NCI-H345 (cell line): ENCODE measurements at places on chromosomes 1 and 21.

- DNase-seq, result no peak
These were observed 28.9 kb downstream of the EPHX1 start for GRCh38 chr1:225838793-225839192.

DNA sequence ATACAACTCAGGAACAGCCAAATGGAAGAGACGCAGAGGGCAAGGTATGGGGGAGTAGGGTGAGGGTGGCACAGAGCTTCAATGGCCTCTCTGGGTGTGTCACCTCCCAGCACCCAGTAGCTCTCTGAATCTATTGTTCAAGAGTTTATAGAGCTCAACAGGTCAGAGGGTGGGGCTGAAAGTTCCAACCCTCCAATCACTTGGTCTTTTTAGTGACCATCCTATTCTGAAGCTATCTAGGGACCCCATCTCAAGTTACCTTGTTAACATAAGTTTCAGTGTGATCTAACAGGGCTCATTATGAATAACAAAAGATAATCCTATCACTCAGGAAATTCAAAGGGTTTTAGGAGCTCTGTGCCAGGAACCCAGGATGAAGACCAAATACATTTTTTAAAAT, 31.2 kb upstream of the ZNF697 start:
- no peak for DNase-seq

DNA sequence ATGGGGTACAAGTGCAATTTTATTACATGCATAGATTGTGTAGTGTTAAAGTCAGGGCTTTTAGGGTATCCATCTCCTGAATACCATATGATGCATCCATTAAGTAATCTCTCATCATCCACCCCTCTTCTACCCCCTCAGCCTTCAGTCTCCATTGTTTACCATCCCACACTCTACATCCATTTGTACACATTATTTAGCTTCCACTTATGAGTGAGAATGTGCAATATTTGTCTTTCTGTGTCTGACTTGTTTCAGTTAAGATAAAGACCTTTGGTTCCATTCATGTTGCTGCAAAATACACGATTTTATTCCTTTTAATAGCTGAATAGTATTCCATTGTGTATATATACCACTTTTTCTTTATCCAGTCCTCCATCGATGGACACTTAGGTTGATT, 222.5 kb upstream of the USP24 start:
- DNase-seq, result no peak

DNA sequence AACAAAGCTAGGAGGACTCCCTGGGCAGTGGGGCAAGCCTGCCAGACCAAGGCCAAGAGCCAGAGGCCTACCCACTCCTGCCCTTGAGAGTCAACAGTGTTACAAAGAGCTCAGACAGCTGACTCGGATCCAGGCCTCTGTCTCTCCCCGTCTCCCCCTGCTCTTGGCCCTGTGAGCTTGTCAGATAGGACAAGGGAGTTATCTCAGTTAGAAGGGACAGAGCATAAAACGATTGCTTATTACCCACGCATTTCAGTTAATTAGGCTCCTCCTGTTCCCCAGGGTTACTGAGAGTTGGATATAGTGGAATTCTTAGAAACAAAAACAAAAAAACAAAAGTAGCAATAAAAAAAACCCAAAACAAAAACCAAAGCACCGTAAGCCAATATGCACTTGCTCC, 1.3 kb downstream of the SLC41A1 start:
- no peak for DNase-seq

- DNase-seq, result no peak
These were observed 46.6 kb downstream of the RGS7 start for GRCh38 chr1:241310451-241310850.

- no peak for DNase-seq
These were observed 139.7 kb downstream of the ROR1 start for GRCh38 chr1:63913533-63913932.

- no peak for DNase-seq
These were observed 7.4 kb downstream of the PTPRF start for GRCh38 chr1:43538143-43538487.

- no peak for DNase-seq
These were observed 59.5 kb upstream of the TLR5 start for GRCh38 chr1:223202376-223203033.

DNA sequence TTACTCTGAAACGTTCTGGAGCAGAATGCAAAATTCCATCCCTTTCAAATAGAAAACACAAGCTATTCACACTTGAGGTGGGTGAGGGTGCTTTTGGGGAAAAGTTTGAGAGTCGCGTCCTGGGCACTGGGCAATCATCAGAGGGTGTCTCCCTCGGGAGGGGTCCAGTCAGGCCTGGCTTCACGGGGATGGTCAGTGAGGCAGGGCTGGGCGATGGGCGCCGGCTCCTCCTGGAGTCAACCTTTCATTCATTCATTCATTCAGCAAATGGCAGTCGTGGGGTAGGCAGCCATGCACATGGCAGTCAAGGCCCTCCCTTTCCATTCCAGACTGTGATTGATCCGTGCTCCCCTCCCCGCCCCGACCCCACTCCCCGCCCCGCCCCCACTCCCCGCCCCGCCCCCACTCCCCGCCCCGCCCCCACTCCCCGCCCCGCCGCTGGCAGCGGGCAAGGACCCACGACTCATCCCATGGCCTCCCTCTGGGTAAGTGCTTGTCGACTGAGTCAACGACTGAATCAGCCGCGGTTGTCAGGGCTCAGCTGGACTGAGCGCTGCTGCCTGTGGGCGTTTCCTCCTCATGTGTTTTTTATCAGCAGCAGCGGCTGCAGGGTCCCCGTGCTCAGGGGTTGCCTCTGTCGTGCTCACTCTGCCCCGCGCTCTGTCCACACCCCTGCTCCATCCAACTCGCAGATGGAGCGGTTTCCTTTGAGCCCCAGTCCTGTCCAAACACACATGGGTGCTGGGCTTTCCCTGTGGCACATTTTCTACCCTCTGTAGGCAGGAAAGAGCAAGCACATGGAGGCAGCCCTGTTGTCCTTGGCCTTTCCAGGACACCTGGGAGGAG, 12.5 kb upstream of the SPSB1 start:
- peak; percentile 5 for DNase-seq

- DNase-seq, result no peak
These were observed 24.7 kb downstream of the STX6 start for GRCh38 chr1:180997843-180998504.

DNA sequence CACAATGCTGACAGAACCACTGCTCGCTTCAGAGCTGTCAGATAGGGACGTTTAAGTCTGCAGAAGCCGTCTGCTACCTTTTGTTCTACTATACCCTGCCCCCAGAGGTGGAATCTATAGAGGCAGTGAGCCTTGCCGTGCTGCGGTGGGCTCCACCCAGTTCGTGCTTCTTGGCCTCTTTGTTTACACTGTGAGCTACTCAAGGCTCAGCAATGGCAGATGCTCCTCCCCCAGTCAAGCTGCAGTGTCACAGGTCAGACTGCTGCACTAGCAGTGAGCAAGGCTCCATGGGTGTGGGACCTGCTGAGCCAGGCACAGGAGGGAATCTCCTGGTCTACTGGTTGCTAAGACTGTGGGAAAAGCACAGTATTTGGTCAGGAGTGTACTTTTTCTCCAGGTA, 47.1 kb downstream of the LEPR start:
- peak; percentile 74 for DNase-seq

DNA sequence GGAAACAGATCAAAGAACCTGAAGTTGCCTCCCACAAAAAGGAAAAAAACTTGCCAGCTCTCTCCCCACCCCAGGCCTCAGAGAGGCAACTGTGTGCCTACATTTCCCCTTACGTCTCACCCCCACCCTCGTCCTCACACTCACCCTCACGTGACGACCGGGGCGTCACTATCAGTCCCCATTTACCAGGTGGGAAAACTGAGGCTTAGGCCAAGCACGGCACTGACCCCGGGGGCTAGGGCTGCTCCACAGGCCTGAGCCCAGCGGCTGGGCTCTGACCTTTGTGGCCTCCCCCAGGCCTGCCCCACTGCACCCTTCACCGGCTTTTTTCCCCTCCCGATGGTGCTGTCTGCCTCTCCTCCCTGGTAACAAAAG, 51.5 kb upstream of the RUNX3 start:
- DNase-seq, result no peak

DNA sequence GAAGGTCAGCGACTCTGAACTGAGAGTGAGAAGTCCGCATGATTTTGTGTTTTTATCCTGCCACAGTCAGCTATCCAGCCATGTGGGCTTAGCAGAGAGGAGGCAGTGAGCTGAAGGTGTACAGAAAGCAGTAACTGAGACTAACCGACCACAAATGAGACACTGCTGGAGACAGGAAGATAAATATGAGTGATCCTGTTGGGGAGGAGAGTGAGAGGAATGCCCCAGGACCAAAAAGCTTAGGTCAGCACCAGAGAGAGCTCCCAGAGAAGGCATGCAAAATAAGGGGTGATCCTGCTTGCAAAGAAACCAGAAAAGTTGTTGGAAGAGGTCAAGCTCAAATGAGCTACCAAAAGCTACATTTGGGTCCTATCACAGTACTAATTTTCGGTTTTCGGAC, 63.7 kb downstream of the HLCS start:
- no peak for DNase-seq

DNA sequence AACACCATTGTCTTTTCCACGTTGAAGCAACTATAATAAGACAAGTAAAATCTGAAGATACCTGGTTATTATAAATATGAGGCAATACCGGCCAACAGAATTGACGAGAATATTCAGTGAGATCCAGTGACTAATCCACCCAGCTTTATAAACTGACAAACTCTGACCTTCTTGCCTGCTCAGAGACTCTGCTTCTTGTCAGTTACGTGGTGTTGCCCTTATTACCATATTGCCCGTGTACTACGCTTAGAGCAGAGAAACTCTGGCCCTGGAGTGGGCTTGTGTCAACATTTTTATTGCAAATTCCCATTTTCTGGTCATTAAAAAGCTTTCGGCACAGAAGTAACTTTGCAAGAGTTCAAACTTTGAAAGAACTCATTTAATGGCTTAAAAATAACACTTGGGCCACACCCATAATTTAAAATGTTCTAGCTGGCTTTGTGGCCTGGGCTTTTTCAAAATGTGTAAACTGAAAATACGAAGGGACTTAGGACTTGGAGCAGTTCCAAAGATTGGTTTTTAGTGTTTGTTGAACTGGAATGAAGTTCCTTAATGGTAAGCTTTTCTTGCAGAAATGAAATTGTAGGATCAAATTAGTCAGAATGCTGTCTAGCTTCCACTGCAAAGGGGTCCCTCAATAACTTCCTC, 266.2 kb downstream of the LMO4 start:
- no peak for DNase-seq

- no peak for DNase-seq
These were observed 2.7 kb downstream of the GLIS1 start for GRCh38 chr1:53736290-53736689.

- no peak for DNase-seq
These were observed 95.9 kb downstream of the XCL2 start for GRCh38 chr1:168447871-168448270.

DNA sequence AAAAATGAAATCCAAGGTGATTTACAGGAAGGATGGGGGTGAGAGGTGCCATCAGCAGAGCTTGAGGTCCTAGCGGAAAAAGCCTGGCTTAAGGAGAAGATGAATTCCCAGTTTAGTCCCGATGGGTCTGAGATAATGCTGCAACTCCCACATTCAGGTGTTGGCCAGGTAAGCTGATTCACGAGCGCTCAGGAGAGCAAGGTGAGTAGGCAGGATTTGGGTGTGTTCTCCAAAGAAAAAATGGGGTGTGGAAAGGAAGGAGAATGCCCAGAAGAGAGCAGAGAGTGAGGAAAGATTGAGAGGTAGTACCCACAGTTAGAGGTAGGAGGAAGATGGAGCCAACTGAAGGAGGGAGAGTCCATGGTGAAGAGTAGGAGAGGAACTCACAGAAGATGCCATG, 12.5 kb downstream of the RIMS3 start:
- DNase-seq, result no peak

- DNase-seq, result peak; percentile 37
These were observed 46.6 kb upstream of the GPR37L1 start for GRCh38 chr1:202076050-202076511.

GRCh38 chr1:13699936-13700520, at the start of gene PRDM2:
Gene PRDM2, plus strand, starts transcription at chr1:13700188. Its CDS starts 15,418 bp downstream, at chr1:13715606.
- peak; percentile 51 for DNase-seq

DNA sequence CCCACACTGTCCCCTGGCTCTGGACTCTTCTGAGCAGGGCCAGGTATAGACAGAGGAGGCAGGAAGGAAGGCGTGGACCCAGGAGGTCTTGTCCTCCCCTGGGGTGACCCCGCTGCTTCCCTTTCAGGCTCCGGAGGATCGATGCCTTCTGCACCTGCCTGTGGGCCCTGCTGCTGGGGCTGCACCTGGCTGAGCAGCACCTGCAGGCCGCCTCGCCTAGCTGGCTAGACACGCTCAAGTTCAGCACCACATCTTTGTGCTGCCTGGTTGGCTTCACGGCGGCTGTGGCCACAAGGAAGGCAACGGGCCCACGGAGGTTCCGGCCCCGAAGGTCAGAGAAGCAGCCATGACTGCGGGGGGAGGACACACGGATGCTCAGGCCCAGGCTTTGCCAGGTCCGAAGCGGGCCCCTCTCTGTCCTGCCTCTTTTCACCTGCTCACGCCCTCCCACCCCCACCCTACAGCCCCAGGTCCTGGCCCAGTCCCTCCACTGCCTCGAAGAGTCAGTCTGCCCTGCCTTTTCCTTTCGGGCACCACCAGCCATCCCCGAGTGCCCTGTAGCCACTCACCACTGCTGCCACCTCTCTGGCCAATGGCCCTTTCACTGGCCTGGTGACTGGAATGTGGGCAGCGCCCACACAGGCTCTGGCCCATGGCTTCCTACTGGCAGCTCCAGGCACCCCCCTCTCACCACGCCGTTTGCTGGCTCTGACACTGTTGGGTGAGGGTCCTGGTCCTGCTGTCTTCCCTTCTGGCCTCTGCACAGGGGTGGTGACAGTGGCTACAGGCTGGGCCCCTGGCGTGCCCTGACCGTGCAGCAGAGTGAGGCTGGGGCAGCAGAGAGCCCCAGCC, 13.5 kb downstream of the TMEM201 start:
- peak; percentile 66 for DNase-seq

DNA sequence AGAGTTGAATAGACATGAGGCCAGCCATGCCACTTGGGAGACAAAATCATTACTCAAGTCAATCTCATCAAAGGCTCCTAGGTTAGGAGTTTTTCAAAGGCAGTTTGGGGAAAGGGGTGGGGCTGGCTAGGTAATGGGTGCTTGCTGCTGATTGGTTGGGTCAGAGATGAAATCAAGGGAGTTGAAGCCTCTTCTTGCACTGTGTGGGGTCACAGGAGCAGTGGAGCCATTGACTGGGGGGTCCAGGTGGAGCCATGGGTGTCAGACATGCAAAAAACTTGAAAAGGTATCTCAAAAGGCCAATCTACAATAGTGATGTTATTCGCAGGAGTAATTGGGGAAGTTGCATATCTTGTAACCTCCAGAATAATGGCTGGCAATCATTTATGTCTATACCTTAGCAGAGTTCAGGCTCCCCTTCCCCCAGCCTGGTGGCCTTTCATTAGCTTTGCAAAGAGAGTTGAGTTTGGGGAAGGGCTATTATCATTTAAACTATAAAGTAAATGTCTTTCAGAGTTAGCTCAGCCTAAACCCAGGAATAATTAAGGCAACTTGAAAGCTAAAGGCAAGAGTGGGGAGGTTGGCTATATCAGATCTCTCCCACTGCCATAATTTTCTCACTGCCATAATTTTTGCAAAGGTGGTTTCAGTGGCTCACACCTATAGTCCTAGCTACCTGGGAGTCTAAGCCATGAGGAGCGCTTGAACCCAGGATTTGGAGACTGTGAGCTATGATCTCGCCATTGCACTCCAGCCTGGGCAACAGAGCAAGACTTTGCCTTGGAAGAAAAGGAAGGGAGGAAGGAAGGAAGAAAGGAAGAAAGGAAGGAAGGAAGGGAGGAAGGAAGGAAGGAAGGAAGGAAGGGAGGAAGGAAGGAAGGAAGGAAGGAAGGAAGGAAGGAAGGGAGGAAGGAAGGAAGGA, 7.8 kb upstream of the PINK1 start:
- no peak for DNase-seq
